Activated CD4-positive, alpha-beta T cell treated with anti-CD3 and anti-CD28 coated beads for 36 hours (primary cell): ENCODE measurements at places on chromosomes 13 and 19. TPM values are rescaled to one million over a fixed set of nuclear protein-coding genes. Genes with fewer than 3 reads are reported as not detected.

Gene LGALS13
- not detected for total RNA-seq

GRCh38 chr13:106560821-106561220 lies 7.1 kb downstream of the ARGLU1 start:
- no peak for DNase-seq

- DNase-seq, result peak; percentile 76
Measured at GRCh38 chr13:48562296-48563066, 29.6 kb upstream of the RCBTB2 start.

Gene TSSK6
- 4.4 TPM for total RNA-seq

DNA sequence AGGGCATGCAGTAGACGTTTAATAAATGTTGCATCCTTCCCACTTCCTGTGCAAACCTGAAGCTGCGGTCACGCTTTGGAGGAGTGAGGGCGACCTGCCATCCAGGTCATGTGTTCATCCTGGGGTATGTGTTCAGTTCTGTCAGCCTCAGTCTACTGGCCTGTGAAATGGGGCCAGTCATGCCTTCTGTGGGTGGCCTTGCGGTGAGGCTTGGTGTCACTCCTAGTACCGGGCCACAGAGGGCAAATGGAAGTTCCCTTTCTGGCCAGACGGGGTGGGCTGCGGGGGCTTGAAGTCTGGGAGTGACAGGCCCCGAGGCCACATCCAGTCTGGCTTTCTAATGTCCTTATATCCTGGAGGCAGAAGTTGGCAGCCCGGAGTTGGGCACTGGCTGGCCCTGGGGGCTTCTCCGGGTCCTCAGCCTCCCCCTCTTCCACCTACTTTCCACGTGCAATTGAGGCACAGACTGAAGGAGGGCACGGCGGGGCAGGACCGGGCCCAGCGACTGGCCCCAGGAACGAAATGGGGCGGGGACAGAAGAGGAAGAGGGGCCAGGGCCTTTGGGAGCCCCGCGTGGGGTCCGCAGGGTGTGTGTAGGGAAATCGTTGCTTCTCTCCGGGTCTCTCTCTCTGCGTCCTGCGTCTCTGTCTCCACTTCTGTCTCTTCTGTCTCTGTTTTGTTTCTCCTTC lies 11.1 kb downstream of the PDE4A start:
- peak; percentile 61 for DNase-seq
